ENCODE measurements at places on chromosomes 7 and 10. TPM values are rescaled to one million over a fixed set of nuclear protein-coding genes. Genes with fewer than 3 reads are reported as not detected.

GRCh38 chr7:1154172-1154739 lies 5.7 kb downstream of the ZFAND2A start:
- H3K4me3 ChIP-seq: no peak overlapping the region
- no peak overlapping the region for H3K27ac ChIP-seq
- DNase-seq: no peak
- peaks cover 6% of the 10 kb centered on the region for H3K36me3 ChIP-seq
- peaks cover 12% of the 10 kb centered on the region for H3K4me1 ChIP-seq
- H3K27me3 ChIP-seq: no peaks in the 10 kb centered on the region

- peak overlapping the region; percentile 22 for H3K27ac ChIP-seq
- H3K4me1 ChIP-seq: peaks cover 3% of the 10 kb centered on the region
- no peaks in the 10 kb centered on the region for H3K36me3 ChIP-seq
- no peak overlapping the region for H3K4me3 ChIP-seq
- peak; percentile 54 for DNase-seq
Measured at GRCh38 chr10:30431435-30431911, 2.5 kb upstream of the MAP3K8 start.

DNA sequence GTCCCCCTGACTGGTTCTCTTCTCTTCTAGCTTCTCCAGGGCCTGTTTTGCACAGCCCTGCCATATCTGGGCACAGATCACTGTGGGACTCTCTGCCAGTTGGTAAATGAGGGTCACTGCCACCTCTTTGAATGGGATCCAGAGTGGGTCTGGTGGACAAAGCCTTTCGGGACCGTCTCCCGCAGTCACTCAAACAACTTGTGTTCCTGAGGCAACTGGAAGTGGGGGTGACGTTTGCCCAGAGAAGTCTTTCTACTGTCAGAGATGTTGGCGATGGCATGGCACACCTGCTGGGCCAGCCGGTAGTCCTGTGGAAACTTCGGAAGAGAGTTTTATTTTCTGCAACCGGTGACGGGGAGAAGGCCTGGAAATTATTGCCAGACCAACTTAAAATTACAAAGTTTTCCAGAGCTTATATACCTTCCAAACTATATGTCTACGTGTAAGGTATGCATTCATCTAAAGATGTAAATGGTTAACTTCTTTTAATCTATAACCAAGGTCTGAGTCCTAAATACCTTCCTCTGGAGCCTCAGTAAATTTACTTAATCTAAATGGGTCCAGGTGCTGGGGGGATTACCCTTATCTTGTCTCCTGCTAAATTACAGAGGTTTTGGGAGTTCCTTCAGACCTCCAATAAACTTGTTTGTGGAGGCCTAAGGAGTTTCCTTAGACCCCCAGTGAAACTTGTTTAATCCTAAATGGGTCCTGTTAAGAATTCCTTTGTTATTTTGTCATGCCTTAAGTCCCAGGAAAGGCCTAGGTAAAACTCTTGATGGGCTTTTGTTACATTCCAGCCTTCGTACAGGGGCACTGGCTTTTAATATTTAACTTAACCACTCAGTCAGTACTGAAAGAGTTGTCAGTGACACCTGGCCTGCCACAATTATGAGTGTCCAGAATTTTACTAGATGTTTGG lies 94.0 kb downstream of the NPSR1 start:
- no peak overlapping the region for H3K4me3 ChIP-seq
- peak overlapping the region; percentile 41 for H3K27ac ChIP-seq
- H3K27me3 ChIP-seq: no peaks in the 10 kb centered on the region
- peaks cover 26% of the 10 kb centered on the region for H3K4me1 ChIP-seq
- DNase-seq: no peak

DNA sequence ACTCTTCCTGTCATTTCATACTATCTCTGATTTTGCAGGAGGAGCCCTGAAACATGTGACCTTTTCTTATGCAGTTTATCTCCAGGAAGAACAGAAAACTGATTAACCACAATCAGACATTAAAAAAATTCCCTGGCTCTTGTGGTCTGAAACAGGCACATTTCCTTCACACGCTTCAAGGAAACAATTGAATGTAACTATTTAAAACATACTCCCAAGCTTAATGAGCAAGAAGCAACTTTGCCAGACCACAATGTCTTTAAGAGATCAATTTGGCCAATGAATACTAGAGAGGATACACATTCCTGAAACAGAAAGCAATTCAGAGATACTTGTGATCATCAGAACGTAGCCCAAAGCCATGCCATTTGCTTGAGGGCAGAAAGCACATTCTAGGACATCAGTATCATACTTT lies 65.8 kb downstream of the PIP4K2A start:
- H3K27me3 ChIP-seq: no peaks in the 10 kb centered on the region
- H3K36me3 ChIP-seq: no peaks in the 10 kb centered on the region
- DNase-seq: no peak
- no peak overlapping the region for H3K4me3 ChIP-seq

- H3K4me3 ChIP-seq: no peak overlapping the region
- H3K27ac ChIP-seq: no peak overlapping the region
- no peaks in the 10 kb centered on the region for H3K4me1 ChIP-seq
- no peaks in the 10 kb centered on the region for H3K27me3 ChIP-seq
Measured at GRCh38 chr7:130865408-130866236, 131.6 kb upstream of the KLF14 start.

DNA sequence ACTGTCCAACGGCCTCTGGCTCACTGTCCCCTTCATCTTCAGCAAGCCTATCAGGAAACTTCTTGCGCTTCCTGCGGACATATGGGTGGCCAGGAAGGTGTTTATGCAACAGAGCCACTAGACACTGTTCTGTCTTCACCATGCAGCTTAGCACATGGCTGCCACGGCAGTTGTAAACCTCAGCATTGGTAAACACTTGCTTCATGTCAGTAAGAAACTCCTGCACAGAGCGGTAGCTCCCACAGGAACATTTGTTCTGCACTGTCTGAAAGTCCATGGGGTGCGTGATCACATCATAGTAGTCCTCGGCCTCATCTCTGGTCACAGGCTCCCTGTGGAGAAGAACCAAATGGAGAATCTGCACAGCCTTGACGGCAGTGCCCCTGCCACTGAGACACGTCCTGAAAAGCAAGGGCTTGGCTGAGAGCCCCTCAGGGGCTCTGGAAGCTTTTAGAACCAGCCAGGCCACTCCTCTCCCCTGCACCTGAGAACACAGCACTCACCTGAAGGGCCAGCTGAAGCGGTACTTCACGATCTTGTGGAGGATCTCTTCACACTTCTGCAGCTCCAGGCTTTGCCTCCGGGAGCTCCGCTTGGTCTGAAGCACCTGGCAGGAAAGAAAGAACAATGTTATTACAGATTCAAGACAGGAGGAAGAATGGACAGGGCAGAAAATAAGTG lies 8.8 kb downstream of the FZD9 start:
- no peaks in the 10 kb centered on the region for H3K27me3 ChIP-seq
- no peak for DNase-seq
- peaks cover 13% of the 10 kb centered on the region for H3K36me3 ChIP-seq
- H3K4me1 ChIP-seq: no peaks in the 10 kb centered on the region
- no peak overlapping the region for H3K4me3 ChIP-seq

DNA sequence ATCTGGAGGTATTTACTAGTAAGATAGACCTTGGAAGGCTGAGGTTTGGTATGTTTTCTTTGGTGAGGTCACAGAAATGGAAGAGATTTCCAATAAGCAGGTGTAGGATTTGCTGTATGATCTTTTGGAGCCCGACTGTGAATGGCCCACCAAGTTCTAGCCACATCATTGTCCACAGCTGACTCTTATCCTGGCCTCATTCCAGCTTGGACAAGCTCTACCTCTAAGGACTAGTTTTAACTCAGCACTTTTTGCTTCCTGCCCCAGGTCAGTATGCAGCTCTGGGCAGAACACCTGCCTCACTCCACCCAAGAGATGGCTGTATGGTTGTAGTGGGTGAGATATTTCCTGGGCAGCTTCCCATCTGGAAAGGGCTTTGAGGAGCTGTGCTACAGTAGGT lies 6.1 kb upstream of the CPA4 start:
- peaks cover 4% of the 10 kb centered on the region for H3K36me3 ChIP-seq
- H3K4me1 ChIP-seq: peaks cover 15% of the 10 kb centered on the region
- H3K27ac ChIP-seq: peak overlapping the region; percentile 53
- DNase-seq: peak; percentile 55
- H3K4me3 ChIP-seq: no peak overlapping the region
- no peaks in the 10 kb centered on the region for H3K27me3 ChIP-seq

Gene IGF2BP3
- total RNA-seq: 0.37 TPM

Gene TET1
- total RNA-seq: 1.6 TPM

GRCh38 chr7:556291-556826 lies 36.7 kb upstream of the PDGFA start:
- no peak for DNase-seq
- H3K27ac ChIP-seq: no peak overlapping the region
- no peaks in the 10 kb centered on the region for H3K27me3 ChIP-seq
- no peaks in the 10 kb centered on the region for H3K36me3 ChIP-seq

Gene TAS2R41
- total RNA-seq: not detected

- H3K27me3 ChIP-seq: no peaks in the 10 kb centered on the region
- H3K36me3 ChIP-seq: no peaks in the 10 kb centered on the region
- no peak overlapping the region for H3K27ac ChIP-seq
- H3K4me1 ChIP-seq: no peaks in the 10 kb centered on the region
Measured at GRCh38 chr10:72720814-72721660, 29.1 kb downstream of the MCU start.

DNA sequence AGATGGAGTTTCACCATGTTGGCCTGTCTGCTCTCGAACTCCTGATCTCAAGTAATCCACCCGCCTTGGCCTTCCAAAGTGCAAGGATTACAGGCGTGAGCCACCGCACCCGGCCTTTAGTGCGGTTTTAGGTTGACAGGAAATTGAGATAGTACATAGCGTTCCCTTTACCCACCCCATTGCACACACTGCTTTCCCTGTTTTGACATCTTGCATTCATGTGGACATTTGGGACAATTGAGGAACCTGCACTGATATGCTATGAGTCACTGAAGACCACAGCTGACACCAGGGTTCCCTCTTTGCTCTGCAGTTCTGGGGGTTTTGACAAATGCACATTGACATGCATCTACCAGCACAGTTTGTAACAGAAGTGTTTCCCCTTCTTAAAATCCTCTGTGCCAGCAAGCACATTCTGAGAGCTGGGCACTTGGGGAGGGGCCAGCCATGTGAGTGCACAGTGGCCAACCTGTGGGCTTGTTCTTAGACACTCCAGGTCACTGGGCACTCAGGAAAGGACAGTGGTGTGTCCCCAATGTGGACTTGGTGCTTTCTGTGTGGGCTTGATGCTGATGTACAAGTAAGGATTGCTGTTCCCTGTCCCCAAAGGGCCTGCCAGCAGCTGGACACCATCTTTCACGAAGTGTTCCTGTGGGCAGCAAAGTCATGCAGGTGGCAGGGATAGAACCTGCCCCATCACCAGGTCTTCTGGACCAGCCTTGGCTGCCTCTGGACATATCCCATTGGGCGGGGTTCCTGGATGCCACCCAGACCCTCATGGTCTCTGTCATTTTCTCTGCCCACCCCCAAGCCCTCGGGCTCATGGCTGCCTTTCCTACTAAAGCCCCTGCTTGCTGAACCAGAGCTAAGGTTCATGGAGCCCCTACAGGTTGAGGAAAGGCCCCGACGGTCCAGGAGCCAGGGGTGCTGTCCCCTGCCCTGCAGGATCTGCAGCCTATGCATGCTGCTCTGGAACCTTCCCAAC lies 579.8 kb downstream of the GLRX3 start:
- no peak overlapping the region for H3K4me3 ChIP-seq
- no peaks in the 10 kb centered on the region for H3K4me1 ChIP-seq
- H3K27me3 ChIP-seq: no peaks in the 10 kb centered on the region
- DNase-seq: no peak

DNA sequence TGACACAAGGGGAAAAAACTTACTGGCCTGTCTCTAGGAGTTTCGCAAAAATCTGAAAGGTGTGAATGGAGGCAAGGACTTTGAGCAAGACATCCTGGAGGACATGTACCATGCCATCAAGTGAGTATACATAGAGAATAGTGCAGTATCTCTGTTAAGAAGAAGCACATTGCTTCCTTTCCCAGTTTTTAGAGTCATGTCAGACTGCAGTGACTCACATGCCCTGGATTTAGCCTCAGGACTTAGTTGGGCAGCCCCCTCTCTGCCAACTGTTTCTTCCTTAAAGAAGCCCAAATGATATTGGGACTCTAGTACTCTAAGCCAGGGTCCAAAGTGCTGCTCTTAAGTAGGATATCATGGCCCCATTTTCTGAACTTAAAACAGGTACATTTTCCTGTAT lies 28.1 kb upstream of the NFKB2 start:
- H3K36me3 ChIP-seq: peaks cover 63% of the 10 kb centered on the region
- H3K27ac ChIP-seq: no peak overlapping the region
- no peaks in the 10 kb centered on the region for H3K4me1 ChIP-seq
- H3K27me3 ChIP-seq: no peaks in the 10 kb centered on the region
- H3K4me3 ChIP-seq: no peak overlapping the region

GRCh38 chr7:47743965-47744591 lies 162.2 kb upstream of the TNS3 start:
- DNase-seq: no peak
- no peaks in the 10 kb centered on the region for H3K27me3 ChIP-seq
- no peaks in the 10 kb centered on the region for H3K36me3 ChIP-seq
- no peak overlapping the region for H3K27ac ChIP-seq
- no peak overlapping the region for H3K4me3 ChIP-seq

DNA sequence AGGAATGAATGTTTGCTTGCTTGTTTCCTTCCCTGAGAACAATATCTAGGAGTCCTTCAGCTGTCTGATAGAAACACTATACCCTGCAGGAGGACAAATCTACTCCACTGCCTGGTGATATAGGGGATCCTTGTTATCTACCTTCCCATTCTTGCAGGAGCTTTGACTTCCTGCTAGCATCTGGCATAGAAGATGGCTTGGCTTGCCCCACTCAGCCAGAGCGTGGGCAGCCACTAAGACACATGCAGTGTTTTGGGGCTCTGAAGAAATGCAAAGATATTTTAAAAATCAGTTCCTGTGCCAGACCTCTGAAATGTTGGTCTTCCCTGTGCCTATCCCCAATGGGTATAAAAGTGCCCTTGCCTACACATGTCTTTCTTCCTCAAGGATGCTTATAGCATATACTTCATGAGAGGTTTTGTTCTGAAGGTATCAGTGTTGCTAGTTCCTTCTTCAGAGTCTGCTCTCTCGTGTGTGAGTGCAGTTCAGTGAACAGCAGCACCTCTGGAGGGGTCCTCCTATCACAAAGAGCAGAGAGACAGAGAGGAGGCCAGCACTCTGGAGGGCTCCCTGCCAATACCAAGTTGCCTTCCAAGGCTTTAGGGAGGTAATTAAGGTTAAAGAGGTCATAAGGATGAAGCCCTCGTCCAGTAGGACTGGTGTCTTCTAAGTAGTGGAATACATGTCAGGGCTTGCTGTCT lies 149.1 kb upstream of the CALCR start:
- no peak overlapping the region for H3K27ac ChIP-seq
- H3K4me3 ChIP-seq: no peak overlapping the region
- H3K4me1 ChIP-seq: no peaks in the 10 kb centered on the region
- DNase-seq: no peak
- no peaks in the 10 kb centered on the region for H3K27me3 ChIP-seq
- no peaks in the 10 kb centered on the region for H3K36me3 ChIP-seq

DNA sequence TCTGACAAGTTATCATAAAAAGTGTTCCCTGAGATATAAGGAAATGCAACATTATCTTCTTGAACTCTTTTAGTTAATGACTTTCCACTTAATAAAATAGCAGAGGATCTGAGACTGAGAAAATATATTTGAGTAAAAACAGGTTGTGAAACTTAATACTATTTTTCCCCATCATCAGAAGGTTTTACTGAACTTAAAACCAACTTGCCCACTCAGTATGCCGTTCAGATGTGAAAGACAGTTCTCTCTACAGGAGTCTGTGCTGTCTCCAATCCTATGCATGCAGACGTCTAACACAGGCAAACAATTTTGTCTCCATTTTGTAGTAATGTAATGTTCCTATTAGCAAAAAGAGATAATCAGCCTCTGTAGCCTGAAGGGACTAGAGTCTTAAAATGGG lies 38.2 kb upstream of the CYP2C18 start:
- no peaks in the 10 kb centered on the region for H3K4me1 ChIP-seq
- no peak overlapping the region for H3K27ac ChIP-seq
- H3K36me3 ChIP-seq: no peaks in the 10 kb centered on the region
- H3K27me3 ChIP-seq: no peaks in the 10 kb centered on the region
- DNase-seq: no peak

All from pancreas (tissue), 10 donors.